Activated CD4-positive, alpha-beta T cell treated with anti-CD3 and anti-CD28 coated beads for 24 hours (primary cell): ENCODE measurements at places on chromosomes 7 and 10.

GRCh38 chr10:128751284-128751683 lies 625.1 kb upstream of the MKI67 start:
- no peak for DNase-seq

GRCh38 chr7:66140924-66141323 lies 26.3 kb downstream of the CRCP start:
- no peak for DNase-seq

DNA sequence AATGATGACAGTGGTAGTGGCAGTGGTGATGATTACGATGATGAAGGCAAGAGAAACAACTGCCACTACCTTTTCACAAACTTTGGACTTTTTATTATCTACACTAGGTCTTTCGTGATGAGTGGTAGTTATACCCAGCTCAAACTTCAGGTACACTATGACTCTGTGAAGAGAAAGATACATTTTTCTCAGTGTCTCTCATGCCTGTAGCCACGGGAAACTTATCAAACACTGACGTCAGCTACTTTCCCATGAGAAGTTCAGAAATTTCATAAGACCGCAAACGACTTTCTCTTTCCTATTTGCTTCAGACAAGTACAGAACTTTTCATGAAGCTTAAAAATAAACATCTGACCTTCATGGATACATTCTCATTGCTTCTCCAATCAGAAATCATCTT lies 57.0 kb downstream of the CALD1 start:
- no peak for DNase-seq

- DNase-seq, result no peak
Measured at GRCh38 chr7:8906396-8907075, 473.1 kb downstream of the NXPH1 start.

DNA sequence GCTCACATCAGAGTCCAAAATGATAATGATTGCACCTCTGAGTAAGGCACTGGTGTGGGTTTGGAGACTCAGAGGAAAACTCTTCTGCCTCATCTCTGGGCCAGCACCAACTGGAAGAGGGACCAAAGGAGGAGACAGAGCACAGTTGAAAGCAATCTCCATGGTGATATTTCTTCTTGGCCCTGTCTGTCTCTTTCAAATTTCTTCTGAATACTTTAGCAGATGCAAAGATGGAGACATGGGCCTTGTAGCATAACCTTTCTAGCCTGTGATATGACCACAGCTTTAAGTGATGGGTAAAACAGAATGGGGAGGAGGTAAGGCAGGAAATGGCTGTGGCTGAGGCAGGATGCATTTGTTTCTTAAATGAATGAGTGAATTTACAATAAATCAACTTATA lies 12.2 kb upstream of the GIMAP7 start:
- no peak for DNase-seq

DNA sequence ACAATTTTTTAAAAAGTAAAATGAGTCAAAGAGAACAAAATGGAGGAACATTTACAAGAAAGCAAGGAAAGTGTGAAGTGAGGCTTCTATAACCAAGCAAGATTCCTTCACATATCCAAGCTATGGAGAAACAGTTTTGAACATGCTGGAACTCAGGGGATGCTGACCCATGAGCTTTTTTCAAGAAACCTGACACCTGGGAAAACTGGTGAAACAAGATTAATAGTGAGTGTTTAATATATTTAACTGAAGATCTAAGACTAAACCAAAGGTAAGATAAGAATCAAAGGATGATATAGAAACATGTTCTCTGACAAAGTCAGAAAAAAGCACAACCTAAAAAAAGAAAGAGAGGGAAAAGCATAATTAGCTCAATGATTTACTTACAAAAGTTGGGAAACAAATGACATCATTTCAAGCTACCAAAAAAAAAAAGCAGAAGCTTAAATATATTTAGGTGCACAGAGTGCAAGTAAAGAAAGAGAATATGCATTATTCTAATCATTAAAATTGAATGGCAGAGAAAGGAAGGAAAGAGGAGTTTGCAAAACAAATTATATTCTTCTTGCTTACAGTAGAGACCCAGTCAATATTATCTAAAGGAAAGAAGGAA lies 24.9 kb downstream of the C7orf25 start:
- no peak for DNase-seq

- no peak for DNase-seq
Measured at GRCh38 chr10:80520661-80521470, 16.8 kb upstream of the SH2D4B start.

- DNase-seq, result no peak
Measured at GRCh38 chr10:96532523-96532922, 18.8 kb upstream of the TLL2 start.

DNA sequence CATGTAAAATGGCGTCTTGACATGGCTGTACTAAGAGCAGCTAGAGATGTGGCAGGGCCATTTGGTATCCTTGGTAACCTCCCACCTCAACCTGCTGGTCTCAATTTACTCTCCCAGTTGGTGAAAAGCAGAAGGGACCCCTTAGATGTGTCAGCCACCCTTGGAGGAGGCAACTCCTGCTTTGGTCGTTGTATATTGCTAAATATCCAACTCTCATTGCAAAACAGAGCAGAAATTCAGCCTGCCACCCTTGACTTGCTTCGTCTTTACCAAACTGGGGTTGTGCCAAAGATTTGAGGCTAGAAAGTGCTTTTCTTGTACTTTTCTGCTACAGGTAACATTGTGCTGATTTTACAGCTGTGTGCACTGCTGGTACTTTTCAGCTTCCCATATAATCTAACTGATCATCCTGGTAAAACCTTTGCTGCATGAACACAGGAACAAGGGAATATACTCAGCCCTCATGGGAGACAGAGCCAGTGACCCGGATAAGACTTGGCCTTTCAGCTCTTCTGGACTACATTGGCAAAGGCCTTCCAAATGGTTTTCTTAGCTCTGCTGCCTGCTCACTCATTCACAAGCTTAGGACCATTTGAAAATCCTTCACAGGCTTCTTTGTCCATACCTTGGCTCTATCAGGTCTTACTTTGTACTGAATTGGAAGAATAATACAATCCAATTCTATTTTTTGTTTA lies 2.2 kb upstream of the VSTM4 start:
- no peak for DNase-seq

DNA sequence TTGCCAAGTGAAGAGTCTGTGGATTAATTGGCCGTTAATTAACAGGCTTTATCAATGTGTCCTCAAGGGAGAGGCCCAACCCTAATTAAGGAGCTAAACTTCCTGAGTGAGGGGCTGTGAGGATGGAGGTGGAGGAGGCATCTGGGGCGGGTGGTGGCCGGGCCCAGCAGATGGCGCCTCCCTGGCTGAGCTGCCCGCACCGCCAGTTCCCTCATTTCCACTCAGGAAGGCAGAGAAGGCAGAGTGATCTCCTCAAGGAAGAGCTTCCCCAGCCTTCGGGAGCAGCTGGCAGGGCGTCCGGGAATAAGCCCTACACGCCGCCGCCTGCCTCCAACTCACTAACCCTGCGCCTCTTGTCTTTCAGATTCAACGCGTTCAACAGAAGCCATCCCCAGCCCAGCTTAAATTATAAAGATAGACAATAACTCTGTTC lies 112.2 kb downstream of the CYTH3 start:
- DNase-seq, result no peak

GRCh38 chr10:30227481-30227880 lies 121.6 kb downstream of the MTPAP start:
- DNase-seq, result no peak

DNA sequence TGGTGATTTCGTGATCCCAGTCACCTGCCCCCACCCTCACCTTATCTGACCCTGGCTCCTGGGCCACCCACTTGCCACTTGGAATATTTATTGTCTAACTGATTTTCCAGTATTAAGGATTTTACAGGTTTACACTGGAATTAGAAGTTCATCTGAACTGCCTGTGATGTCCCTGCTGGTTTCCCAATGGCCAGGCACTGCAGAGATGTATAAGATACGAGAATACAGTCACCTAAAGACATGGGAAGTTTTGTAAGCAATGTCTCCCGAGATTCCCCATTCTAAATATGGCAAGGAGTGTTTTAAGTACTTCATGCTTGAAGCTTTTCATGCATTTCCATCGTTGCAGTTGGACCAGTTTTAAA lies 592.7 kb downstream of the SDK1 start:
- DNase-seq, result no peak

- no peak for DNase-seq
Measured at GRCh38 chr7:75599244-75599781, 107.2 kb downstream of the SPDYE5 start.

DNA sequence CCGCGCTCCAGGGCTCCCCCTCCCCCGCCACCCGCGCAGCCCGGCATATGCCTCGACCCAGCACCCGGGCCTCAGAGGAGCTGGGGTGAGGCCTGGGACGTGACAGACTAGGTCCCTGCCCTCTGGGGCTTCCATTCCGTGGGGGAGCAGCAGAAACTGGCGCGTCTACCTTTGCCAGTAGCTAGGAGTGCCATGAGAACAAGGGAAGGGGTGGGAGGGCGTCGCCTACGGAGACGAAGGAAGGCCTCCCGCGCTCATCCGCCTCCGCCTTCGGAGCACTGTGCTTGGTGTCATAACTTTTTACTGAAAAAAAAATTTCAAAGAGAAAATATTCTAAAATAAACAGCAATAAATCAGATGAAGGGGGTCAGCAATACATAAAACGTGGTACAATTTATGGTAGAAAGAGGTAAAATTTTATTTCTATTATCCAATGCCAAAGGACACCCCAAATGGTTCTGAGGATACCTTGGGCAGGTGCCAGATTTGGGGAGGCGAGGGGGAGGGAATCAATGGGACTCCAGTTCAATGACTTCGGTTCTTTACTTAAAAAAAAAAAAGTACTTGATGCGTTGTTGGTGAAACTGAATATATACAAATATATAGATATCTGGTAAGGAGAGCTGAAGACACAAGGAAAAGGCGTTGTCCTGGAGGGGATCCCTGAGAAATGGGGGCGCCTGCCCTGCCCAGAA lies 35.1 kb upstream of the GRID1 start:
- DNase-seq, result no peak

- no peak for DNase-seq
Measured at GRCh38 chr10:33066558-33067236, 108.7 kb upstream of the ITGB1 start.

DNA sequence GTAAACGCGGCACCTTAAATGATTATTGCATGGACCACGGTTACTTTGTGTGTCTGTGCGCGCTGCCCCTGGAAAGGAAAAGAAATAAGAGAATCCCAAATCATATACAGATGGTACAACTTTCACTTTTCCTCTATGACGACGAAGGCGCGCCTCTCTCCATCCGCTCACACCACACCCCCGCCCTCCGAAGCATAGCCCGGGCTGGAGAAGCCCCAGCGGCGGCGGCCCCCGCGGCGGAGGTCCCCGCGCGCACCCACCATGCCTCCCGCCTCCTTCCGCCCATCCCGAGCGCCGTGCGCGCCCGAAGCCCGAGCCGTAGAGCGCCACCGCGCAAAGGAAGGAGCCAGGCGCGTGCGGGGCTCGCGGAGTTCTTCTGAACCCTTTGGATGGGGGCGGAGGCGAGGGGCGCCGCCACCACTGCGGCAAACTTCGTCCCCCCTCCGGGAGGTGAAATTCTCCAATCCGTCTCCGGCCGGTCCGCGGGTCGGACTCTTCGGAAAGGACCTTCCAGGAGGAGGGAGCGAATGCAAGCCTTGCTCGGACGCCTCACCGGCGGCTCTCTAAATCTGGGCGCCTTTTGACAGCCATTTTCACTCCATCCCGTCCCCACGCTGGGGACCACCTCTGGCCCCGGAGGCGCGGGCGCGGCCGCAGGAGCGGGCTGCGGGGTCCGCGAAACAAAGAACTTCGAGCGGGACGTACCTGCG lies 588 bp downstream of the GLI3 start:
- no peak for DNase-seq

GRCh38 chr10:1557081-1557480 lies 180.2 kb downstream of the ADARB2 start:
- no peak for DNase-seq

- peak; percentile 53 for DNase-seq
Measured at GRCh38 chr10:101031796-101032636, 982 bp downstream of the SFXN3 start.

- no peak for DNase-seq
Measured at GRCh38 chr10:11755512-11756263, 13.5 kb downstream of the ECHDC3 start.

GRCh38 chr7:22202141-22202540 lies 154.8 kb downstream of the RAPGEF5 start:
- DNase-seq, result no peak

GRCh38 chr10:3783682-3784432 lies 1.2 kb downstream of the KLF6 start:
- DNase-seq, result no peak

- DNase-seq, result no peak
Measured at GRCh38 chr10:117175215-117175900, 21.9 kb upstream of the KCNK18 start.

GRCh38 chr10:239109-239508 lies 103.9 kb downstream of the ZMYND11 start:
- no peak for DNase-seq

DNA sequence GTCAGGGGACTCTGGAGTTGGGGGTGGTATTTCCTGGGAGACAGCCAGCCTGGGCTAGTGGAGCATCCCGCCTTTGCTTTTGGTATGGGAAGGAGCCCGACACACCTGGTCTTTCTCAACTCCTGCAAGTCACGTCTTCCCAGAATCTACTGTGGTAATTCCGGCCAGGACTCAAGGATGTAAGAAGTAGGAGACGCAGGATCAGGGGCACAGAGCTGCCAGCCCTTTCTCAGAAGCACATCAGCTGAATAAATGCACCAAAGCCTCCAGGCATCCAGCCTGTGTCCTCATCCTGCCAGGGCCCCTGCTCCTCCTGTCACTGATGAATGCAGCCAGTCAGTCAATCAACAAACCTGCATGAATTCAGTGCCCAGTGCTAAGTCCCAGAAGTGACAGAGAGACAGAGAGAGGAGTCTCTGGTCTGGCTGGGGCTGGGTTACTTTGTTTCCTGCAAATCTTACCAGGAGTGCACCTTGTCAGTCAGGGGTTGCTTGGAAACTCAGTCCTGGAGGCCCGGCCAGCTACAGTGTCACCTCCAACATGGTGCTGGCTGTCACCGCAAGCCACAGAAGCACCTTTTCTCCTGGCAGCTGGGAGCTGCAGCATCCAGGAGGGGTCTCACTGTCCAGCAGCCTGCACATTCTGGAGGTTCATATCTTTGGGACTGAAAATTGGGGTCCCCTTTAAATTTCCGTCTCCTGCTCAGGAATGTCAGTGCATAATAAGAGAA lies 101.8 kb downstream of the PTPRE start:
- DNase-seq, result no peak

DNA sequence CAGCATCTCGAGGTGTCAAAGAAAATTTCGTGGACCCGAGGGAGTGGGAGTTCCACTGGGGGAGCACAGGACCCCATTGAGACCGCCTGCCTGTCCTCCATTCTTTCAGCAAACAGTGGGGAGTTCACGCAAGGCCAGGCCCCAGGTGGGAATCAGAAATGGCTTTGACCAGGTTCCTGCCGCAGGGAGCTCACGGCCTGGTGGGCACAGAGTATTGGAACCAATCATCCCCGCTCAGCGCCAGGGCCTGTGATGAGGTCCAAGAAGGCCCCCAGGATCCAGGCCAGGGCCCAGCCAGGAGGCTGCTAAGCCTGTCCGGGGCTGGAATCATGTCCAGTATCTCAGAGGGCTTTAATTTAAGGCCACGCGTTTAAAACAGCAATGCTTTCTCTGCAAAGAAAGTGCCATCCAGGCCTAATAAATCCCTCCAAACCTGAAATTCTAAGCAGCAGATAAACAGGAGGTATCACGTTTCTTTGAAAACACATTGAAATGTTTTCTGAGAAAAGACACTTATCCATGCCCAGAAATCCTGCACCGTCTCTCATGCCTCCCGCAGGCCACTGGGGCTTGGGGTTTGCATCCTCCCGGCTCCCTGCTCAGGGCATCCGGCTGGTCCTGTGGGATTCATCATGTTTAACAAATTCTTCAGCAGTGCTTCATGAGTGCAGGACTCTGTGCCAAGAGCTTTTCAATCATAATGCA lies 125.7 kb downstream of the OAT start:
- DNase-seq, result no peak
